ENCODE measurements at places on chromosomes 3 and 15. TPM values are rescaled to one million over a fixed set of nuclear protein-coding genes. Genes with fewer than 3 reads are reported as not detected.

The TNFSF10 gene
- 2.2 TPM for total RNA-seq

The KIAA1143 gene
- total RNA-seq = 25.0 TPM

The CD200 gene
- 57.6 TPM for total RNA-seq

The MESP2 gene
- not detected for total RNA-seq

The ADGRG7 gene
- total RNA-seq = not detected

The GRAMD1C gene
- 13.1 TPM for total RNA-seq

The MLH1 gene
- 76.1 TPM for total RNA-seq

The OSTN gene
- 26.6 TPM for total RNA-seq

The CNTN3 gene
- 37.9 TPM for total RNA-seq

The LCTL gene
- total RNA-seq = not detected

The ZNF660 gene
- 28.5 TPM for total RNA-seq

The NOX5 gene
- total RNA-seq = 0.63 TPM

The HIGD2B gene
- total RNA-seq = not detected

The CKMT1B gene
- 11.9 TPM for total RNA-seq

The CKMT1A gene
- total RNA-seq = 12.2 TPM

The C3orf49 gene
- total RNA-seq = not detected

The LRRC31 gene
- not detected for total RNA-seq

The UBA3 gene
- 115 TPM for total RNA-seq

The LTK gene
- not detected for total RNA-seq

The CRABP1 gene
- 5.3 TPM for total RNA-seq

The NR2E3 gene
- total RNA-seq = not detected

The STT3B gene
- total RNA-seq = 156 TPM

The ECE2 gene
- 6.9 TPM for total RNA-seq

The HHLA2 gene
- total RNA-seq = not detected

The SPTSSB gene
- 4.1 TPM for total RNA-seq

The ANKUB1 gene
- total RNA-seq = 0.63 TPM

The LTF gene
- 0.63 TPM for total RNA-seq
